Activated CD4-positive, alpha-beta T cell treated with anti-CD3 and anti-CD28 coated beads, Interleukin-2, amount 10 ng/mL, durations not matched to agents 7 days and 5 days (primary cell): ENCODE measurements at places on chromosomes 16 and 17. TPM values are rescaled to one million over a fixed set of nuclear protein-coding genes. Genes with fewer than 3 reads are reported as not detected.

The EVPLL gene
- total RNA-seq, result not detected

The CRK gene
- total RNA-seq, result 18.4 TPM

The ARL4D gene
- total RNA-seq, result 2.1 TPM

The TCAP gene
- 2.1 TPM for total RNA-seq

The RHOT2 gene
- total RNA-seq, result 150 TPM

The ABAT gene
- 5.6 TPM for total RNA-seq

DNA sequence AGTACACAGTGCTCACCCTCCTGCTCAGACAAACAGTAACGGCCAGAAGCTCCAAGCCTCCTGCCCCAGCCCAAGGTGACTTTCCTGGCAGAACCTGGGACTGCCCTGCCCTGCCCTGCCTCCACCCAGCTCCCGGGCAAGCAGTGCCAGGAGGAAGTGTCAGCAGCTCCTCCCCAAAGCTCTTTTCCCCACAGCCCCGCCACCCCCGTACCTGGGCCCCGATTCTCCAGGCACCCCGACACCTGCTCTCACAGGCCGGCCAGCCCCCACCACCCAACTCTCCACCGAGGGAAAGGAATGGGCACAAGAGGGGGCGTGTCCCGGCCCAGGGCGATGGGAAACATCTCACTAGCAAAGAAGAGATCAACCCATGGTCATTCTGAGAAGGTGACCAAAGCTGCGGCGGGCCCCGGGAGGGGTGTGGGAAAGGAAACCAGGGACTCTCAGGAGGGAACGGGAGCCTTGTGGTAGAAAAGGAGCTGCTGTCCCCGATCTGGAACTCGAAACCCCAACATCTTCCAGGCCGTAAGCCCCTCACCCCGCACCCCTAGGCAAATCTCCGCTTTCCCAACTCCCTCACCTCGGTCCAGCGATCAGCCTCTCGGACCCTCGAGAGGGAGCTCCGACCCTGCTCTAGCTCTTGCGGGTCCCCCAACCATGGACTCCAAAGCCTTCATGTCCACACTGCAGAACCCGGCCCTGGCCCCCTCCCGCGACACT is 1.2 kb downstream of the BCAR1 start:
- no peak for DNase-seq

- no peak for DNase-seq
Observed at GRCh38 chr16:67884684-67885083, at the start of gene NRN1L. NRN1L (plus strand) TSS chr16:67884885; CDS start chr16:67884904, 19 bp downstream.

DNA sequence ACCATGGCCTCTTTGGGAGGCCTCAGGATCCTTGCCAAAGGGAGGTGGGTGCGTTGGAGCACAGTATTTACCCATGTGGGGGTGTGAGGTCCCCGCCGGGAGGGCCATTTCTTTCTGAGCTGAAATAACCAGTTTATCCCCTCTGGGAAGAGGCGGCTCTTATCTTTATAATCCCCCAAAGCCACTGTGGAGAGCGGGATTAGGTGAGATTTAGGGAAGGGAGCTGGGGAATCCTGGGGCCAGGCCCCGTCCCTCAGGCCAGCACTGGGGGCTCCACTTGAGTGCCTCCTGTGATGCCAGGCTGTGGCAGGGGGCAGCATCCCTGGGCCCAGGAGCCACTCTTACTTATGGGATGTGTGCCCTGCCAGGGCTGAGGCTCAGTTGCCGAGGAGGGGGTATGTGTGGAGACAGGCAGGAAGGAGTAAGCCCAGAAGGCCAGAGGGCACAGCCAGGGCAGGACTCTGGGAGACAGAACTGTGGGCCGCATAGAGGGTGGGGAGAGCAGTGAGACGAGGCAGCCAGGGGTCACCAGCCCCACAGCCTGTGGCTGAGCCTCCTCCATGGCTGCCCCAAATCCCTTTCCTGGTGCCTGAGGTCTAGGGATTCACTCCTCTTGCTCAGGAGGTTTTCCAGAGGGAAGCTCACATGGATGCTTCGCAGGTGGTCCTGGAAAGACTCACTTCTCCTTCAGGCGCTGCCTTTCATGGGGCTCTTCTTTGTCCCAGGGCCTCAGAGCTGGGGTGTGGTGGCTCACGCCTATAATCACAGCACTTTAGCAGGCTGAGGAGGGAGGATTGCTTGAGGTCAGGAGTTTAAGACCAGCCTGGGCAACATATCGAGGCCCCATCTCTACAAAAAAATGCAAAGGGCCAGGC is 25.0 kb downstream of the TMEM94 start:
- DNase-seq, result no peak

- no peak for DNase-seq
Observed at GRCh38 chr16:27634779-27635178, 84.8 kb downstream of the KATNIP start.

- no peak for DNase-seq
Observed at GRCh38 chr17:81095383-81095762, 60.4 kb downstream of the BAIAP2 start.

DNA sequence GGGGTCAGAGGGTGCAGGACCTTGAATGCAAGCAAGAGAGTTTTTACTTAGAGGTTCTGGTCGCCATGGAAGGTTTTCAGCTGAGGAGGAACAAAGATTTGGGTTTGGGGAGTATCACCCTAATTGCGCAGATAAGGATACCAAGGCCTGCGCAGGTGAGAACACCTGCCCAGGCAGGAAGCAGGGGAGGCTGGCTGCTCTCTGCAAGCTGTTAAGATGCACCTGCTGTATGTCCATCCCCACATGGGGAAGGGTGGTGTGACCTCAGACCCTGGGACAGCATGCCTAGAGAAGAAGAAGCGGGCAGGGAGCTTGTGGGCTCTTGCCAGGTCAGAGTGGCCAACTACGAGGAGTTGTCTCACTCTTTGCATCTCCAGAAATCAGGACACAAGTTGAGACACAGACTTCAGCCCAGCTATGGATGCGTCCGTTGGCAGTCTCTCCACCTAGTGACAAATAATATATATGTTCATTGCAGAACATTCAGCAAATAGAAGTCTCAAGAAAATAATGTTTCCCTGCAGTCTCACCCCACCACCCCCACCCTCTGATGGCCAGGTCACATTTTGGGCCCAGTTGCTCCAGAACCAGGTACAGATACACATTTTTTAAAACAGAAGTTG is 77.7 kb downstream of the SREBF1 start:
- no peak for DNase-seq

DNA sequence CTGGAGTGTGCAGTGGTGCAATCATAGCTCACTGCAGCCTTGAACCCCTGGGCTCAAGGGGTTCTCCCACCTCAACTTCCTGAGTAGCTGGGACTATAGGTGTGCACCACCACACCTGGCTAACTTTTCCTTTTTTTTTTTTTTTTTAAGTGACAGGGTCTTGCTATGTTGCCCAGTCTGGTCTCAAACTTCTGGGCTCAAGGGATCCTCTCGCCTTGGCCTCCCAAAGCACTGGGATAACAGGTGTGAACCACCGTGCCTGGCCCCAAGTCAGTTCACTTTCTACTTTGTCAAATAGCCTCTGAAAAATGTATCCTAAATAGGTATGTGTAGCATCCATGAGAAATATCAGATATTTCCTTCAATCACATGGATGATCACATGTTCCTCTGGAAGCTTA is 9.9 kb upstream of the NFAT5 start:
- DNase-seq, result no peak

- no peak for DNase-seq
Observed at GRCh38 chr17:14057591-14057990, 11.7 kb upstream of the COX10 start.

GRCh38 chr17:51585514-51586104 is 325.3 kb downstream of the UTP18 start:
- no peak for DNase-seq
